ENCODE measurements at places on chromosomes 2 and 18.

GRCh38 chr2:236862961-236863728 is 222.5 kb upstream of the COPS8 start:
- DNase-seq: no peak

- DNase-seq: peak; percentile 39
Observed at GRCh38 chr2:64978514-64979268, 10.5 kb upstream of the SLC1A4 start.

DNA sequence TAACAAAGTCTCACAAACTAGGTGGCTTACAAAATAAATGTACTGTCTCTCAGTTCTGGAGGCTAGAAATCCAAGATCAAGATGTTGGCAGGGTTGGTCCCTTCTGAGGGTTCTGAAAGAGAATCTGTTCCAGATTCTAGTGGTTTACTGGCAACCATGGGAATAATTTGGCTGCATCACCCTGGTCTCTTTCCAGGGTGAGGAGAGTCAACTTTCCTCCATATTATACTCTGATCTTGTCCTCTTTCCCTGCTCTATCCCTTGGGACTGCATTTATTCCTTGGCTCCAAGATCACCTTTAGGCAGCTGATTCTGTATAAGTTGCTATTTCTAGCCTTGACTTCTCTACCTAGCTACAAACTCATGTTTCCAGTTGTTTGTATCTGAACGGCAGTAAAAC is 35.2 kb downstream of the SLC40A1 start:
- DNase-seq: no peak

DNA sequence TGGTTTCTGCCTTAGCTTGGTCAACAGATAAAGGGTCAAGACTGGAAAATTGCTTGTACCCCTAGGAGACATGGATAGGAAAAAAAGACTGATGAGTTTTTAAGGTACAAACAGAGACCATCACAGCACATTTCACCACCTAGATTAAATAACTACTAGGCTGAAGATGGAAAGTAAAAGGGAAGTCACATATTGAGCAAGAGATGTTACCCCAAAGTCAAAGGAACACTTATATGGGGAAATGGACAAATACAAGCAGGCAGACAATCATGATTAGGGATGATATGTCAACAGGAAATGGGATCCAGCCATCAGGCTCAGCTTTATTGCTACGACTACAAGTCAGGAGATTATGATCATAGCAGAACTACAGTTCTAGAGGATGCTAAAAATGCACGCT is 1643.1 kb upstream of the CELF4 start:
- DNase-seq: no peak

DNA sequence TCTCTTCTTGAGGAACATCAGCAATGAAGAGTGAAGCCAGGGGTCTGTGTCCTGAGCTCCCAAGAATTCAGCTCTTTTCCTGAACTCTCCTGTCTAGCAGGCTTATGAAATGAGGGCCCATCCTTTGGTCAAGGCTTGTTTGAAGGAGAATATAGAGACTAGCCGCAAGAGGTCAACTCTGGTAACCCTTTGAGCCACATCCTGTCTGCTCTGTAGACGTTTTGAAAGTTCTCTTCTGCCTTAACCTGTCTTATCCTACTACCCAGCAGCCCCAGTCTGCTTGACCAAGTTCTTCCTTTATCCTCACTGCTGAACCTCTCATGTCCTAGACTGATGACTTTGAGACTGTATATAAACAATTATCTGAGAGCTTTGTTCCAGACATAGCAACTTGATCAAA is 5.4 kb downstream of the SEMA4F start:
- no peak for DNase-seq

GRCh38 chr2:37188570-37188969 is at the start of gene SULT6B1:
Gene SULT6B1, minus strand, starts transcription at chr2:37188670. Its CDS starts 30 bp downstream, at chr2:37188640.
- DNase-seq: no peak

- DNase-seq: no peak
Observed at GRCh38 chr2:23475473-23475872, 90.5 kb downstream of the KLHL29 start.

DNA sequence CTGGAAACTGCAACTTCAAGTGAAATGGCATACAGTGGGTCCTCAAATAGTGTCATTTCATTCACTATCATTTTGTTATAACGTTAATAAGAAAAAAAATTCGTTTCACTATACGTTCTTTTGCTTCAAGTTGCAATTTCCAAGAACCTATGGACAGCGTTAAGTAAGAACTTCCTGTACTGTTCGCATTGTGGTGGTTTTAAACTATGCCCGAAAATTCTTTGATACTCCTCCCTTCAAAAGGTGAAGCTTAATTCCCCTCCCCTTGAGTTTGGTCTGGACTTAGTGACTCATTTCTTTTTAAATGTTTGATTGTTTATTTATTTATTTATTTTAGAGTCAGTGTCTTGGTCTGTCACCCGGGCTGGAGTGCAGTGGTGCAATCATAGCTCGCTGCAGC is 20.7 kb downstream of the GNLY start:
- no peak for DNase-seq

GRCh38 chr2:43405829-43406228 is 179.4 kb upstream of the ZFP36L2 start:
- no peak for DNase-seq

DNA sequence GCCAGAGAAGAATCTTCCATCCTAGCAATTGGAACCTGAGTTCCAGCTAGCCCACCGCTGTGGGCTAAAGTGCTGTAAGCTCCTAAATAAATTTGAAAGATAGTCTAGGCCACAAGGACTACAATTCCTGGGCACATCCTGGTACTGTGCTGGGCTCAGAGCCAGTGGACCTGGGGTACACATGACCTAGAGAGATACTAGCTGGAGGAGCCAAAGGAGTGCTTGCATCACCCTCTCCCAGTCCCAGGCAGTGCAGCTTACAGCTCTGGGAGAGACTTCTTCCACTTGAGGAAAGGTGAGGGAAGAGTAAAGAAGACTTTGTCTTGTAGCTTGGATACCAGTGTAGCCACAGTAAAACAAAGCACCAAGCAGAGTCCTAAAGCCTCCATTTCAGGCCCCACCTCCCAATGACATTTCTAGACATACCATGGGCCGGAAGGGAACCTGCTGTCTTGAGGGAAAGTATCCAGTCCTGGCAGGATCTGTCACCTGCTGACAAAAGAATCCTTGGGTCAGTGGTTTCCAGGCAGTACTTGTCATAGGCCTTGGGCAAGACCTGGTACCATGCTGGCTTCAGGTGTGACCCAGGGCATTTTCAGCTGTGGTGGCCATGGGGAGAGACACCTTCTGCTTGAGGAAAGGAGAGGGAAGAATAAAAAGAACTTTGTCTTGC is 89.5 kb downstream of the TMEM185B start:
- no peak for DNase-seq
